ENCODE measurements at places on chromosomes 5 and 9. TPM values are rescaled to one million over a fixed set of nuclear protein-coding genes. Genes with fewer than 3 reads are reported as not detected.

Gene IFNK
- not detected for total RNA-seq

Gene ANP32B
- 9.9 TPM for total RNA-seq

Gene PCDHB14
- 0.63 TPM for total RNA-seq

Gene CTXN3
- total RNA-seq: not detected

Gene ACER2
- total RNA-seq: 1.6 TPM

Gene PAEP
- not detected for total RNA-seq

Gene JMY
- 2.6 TPM for total RNA-seq

Gene PCDHGA8
- total RNA-seq: 0.89 TPM

Gene MUSK
- not detected for total RNA-seq

Gene UTP15
- total RNA-seq: 11.0 TPM

Gene DAB2IP
- 44.9 TPM for total RNA-seq

Gene GCNT4
- 1.1 TPM for total RNA-seq

Gene ANKRD18A
- 1.9 TPM for total RNA-seq
